SIG-M5 (cell line): ENCODE measurements at places on chromosomes 12 and 14.

GRCh38 chr12:48980389-48980952, 2.3 kb downstream of the WNT1 start:
- no peak for DNase-seq

GRCh38 chr12:81000831-81001230, 63.1 kb upstream of the LIN7A start:
- no peak for DNase-seq

DNA sequence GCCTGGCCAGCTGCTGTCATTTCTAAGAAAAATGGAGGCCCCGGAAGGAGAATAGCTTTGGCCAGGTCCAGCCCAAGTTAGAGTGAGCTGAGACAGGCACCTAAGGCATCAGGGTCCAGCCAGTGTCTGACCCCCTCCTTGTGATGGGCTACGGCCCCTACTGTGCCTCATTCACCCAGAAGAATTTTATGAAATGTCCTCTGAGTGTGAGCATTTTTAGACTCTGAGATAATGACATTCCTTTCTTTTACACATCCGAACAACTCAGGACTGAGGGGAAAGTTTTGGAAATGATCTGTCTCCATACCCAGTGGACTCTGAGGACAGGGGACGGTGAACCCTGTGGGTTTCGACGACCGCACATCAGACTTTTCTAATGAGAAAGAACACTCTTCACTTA, 50.4 kb downstream of the SLC24A4 start:
- no peak for DNase-seq

GRCh38 chr12:122036153-122036552, 14.5 kb downstream of the BCL7A start:
- DNase-seq = no peak

DNA sequence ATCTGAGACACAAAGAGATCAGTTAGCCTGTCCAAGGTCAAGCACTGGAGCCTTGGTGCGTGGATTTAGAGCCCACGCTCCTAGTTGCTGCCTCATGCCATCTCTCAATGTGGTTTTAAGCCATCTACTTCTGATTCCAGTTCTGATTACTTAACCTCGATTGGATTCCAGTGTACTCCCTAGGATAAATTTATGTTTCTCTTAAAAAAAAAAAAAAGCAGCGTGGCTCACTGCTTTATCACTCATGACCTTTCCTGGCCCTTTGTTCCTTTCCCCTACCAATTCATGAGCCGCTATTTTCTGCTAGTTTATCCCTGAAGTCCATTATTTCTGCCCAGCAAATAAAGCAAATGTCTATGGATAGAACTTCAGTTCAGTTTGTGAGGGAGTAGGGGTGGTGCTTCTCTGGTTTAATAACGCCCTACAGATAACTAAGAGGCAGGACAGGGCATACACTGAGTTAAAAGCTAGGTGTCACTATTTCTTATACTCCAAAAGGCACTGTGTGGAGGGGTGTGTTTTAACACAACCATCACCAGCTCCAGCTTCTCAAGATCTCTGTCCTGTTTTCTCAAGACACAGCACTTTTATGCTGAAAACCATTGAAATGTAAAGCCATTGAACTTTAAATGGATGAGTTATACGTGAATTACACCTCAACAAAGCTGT, 9.8 kb upstream of the PARP11 start:
- DNase-seq = no peak

DNA sequence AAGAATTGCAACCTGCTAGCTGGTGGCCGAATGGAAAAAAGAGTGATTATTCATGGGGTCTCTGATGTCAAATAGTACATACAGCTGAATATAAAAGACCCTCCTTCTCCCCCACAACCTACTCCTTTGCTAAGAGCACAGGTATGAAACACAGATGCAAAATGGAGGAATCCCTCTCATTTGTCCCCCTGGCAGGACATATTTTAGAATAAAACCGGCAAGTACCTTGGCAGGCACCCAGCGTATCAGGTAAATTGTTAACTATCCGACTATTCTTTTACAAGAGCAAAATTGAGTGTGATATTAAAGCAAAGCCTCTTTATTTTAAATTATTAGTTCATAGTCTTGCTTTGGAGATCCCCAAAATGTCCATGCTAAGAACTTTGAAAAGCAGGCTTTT, 73.7 kb upstream of the USP44 start:
- DNase-seq = no peak

DNA sequence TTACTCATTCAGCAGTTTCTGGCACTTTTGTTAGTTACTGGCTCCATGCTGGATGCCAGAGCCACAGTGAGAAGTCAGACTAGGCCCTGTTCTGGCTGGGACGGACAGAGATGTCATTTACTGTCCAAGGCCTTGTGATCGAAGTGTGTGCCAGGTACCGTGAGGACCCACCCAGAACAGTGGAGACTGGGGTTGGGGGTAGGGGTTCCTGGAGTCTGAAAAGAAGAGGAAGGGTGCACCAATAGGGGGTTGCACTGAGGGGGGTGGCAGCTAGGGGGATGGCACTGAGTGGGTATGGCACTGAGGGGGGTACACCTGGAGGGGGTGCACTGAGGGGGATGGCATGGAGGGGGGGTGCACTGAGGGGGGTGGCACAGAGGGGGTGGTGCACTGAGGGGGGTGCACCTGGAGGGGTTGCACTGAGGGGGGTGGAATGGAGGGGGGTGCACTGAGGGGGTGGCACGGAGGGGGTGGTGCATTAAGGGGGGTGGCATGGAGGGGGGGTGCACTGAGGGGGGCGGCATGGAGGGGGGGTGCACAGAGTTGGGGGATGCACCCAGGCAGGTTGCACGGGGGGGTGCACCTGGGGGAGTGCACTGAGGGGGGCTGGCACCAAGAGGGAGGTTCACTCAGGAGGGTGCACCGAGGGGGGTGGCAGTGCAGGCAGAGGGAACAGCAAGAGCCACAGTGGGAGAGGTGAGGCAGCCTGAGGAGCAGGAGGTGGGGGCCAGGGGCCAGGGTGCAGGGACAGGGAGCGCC, 10.6 kb upstream of the CYP46A1 start:
- DNase-seq = no peak

- no peak for DNase-seq
Measured at GRCh38 chr14:59320361-59320760, 131.9 kb downstream of the DAAM1 start.

DNA sequence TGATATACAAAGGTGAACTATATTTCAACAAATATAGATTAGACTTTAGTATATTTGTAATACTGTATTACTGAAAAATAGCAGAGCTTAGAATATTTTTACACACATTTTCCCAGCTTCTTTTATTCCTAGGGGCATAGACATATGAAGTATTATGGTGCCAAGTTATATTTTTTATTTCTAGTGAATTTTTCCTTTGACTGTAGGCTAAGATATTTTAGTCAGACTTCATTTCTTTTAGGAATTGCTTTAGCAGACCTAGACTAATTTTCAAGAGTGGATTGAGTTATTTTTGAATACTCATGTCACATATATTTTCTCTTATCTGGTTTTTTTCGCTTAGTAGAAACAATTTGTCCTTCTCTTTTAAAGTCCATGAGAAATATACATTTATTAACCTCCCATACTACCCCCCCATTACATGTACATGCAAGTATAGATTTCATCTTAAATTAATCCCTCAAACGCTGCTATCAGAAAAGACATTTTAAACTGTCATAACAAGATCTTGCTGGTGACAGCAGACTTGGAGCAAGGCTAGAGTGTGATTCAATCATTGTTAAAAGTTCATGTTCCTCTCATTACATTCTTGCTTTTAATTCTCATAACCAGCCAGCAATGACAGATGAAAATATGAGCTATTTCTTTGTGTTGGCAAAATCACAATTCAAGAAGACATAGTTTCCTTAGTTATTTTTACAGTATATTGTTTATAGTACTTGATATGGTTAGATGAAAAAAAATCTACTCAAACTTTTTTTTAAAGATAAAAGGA, 456.1 kb downstream of the AEBP2 start:
- no peak for DNase-seq

DNA sequence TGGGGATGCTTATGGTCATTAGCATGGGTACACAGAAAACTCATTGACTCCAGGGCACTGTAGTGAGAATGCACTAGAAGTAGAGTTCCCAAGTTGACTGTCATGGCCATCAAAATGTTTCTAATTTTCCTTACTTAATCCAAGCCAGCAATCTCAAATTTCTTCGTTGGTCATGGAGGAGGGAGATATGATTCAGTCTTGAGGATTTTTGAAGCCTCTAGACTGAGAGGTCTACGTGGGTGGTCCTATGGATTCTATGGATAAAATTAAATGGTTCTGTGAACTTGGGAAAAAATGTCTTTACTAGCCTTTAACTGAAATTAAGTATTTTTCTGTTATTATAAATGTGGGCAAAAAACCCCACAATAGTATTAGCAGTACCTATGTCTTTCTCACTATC, 508.5 kb downstream of the FUT8 start:
- no peak for DNase-seq

- DNase-seq = peak; percentile 10
Measured at GRCh38 chr14:23694085-23694948, 58.2 kb downstream of the DHRS2 start.

GRCh38 chr14:102319351-102320032, at the start of gene ZNF839:
Gene ZNF839 (plus strand): TSS chr14:102319746. CDS start chr14:102319766, 20 bp downstream.
- DNase-seq = peak; percentile 28

- DNase-seq = no peak
Measured at GRCh38 chr12:107027636-107028053, 40.7 kb upstream of the MTERF2 start.

- no peak for DNase-seq
Measured at GRCh38 chr12:47316609-47317049, 236.9 kb upstream of the AMIGO2 start.

DNA sequence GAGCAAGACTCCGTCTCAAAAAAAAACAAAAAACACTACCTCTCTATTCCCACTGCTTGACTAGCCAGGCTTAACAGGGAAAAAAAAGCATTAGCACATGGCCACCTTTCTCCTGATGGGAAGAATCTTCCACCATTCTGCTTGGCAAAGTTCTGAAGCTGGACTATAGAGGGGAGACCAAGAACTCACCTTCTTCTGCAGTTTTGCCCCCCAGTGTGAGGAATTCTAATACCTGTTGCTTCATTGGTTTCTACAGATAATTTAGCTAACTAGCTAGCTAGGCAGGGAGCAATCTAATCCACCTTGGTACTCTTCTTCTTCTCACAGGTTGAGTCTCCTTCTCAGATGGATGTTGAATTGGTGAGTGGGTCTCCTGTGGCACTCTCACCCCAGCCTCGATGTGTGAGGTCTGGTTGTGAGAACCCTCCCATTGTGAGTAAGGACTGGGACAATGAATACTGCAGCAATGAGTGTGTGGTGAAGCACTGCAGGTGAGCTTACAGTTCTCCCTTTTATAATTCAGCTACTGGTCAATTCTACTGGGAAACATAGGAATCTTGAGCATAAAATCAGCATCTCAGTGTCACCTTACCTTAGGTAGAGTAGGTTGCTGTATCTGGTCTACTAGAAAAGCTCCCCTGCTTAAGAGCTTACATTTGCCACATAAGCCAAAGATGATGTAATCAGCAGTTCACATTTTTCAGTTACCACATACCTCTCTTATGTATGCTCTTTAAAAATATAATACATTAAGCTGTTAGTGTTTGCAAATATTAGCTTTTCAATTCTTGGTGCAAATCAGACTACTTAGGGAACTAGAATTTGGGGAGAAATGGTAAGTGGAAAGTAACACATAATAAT, 16.0 kb downstream of the METTL3 start:
- DNase-seq = no peak

DNA sequence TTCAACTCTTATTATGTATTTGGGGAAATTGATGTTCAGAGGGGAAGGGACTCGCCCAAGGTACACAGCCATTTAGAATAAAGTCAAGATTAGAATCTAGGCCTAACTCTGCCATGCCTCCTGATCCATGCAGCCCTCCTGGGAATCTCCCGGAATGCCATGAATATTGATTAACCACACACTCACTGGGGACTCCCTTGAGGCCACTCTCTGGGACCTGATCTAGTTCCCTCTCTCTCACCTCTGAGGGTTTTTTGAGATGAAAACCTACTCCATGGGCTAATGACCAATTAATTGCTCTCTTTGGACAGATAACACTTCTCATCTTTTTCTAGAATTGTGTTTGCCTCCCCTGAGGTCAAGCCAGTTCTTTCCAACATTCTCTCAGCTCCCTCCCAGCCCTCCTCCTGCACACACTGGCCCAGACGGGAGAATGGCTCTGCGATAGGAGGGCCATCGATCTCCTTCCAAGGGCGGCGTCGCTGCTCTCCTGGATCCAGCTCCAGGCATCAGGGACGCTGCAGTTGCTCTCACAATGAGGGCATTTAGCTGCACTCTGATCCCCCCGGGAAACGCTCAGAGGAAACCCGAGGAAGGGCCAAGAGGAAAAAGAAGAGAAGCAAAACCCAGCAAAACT, 22.6 kb downstream of the WSCD2 start:
- DNase-seq = no peak

GRCh38 chr14:74922752-74923401, at the start of gene RPS6KL1:
Gene RPS6KL1 (minus strand): TSS chr14:74923260. CDS start chr14:74921541, 1,719 bp downstream.
- DNase-seq = no peak

GRCh38 chr14:77040741-77041653, 12.5 kb upstream of the IRF2BPL start:
- DNase-seq = no peak

DNA sequence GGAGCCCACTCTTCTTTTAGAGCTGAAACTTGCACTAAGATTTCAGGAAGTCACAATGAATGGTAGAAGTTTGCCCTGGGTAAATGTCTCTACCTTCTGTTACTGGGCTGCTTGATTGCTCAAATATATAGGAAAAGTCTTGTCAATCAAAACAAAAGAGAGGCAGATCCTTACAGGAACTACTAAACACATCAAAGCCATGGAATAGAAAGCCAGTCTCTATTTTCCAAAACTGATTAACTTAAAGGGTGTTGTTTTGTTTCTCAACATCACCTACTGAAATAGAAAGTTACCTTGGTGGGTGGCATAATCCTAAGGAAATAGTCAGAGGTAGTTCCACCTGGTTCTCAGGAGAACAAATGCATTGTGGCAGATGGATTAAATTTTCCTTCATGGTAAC, at the start of gene GPHB5:
Gene GPHB5 (minus strand): TSS at position 101 of the 400 bp plus-strand sequence. CDS start 1,086 bp downstream, outside the sequence.
- DNase-seq = no peak

DNA sequence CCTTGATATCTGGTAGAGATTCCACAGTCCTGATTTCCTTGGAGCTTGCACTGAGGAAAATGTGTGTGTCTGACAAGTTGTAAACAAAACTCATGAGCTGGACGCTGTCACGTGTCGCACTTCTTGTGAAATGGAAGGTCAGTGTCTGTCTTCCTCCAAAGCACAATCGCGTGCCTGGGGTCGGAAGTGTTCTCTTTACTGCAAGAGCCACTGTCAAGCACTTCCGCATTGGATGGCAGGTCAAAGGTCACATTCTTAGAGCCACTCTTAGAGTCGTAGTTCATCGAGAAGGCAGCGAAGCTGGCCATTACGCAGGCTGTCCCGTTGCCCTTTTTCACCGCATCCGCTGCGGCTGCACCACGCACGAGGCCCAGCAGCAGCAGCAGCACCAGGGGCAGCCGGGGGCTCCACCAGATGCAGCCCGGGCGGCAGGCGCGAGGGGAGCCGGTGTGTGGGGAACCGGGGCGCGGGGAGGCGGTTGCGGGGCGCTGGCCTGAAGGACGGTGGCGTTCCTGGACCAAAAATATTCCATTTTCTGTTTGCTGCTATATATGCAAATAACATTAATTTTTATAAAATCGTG, 45.0 kb downstream of the LRTM2 start:
- no peak for DNase-seq

DNA sequence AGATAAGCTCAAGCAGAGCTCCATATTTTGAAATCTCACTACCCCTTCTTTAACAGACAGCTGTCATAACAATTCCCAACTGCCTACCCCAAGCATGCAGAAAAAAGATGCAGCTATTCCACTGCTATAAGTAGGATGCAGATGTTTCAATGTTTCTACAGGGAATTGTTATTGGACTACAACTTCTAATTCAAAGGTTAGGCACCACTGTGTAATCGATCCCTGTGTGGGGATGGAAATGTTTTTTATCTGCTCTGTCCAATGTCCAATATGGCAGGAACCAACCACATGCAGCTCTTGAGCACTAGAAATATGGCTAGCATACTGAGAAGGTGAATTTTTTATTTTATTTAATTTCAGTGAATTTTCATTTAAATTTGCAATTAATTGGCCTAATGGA, 208.6 kb downstream of the SLC2A13 start:
- DNase-seq = no peak
